Esophagus squamous epithelium (tissue), 5 donors: ENCODE measurements at places on chromosomes 1 and 21. TPM values are rescaled to one million over a fixed set of nuclear protein-coding genes. Genes with fewer than 3 reads are reported as not detected.
A peak's percentile ranks its signal among the peaks of the same experiment; 100 is the strongest.

Gene AMY1B
- total RNA-seq = not detected

Gene CFHR2
- not detected for total RNA-seq

Gene TAGLN2
- total RNA-seq = 390 TPM

Gene OR2L8
- total RNA-seq = not detected

Gene LRRC38
- 0.19 TPM for total RNA-seq

GRCh38 chr1:184188037-184188436, 136.5 kb downstream of the TSEN15 start:
- no peak overlapping the region for H3K27ac ChIP-seq
- DNase-seq = no peak
- H3K27me3 ChIP-seq = no peaks in the 10 kb centered on the region
- H3K36me3 ChIP-seq = no peaks in the 10 kb centered on the region
- no peak overlapping the region for H3K4me3 ChIP-seq

GRCh38 chr1:2499986-2500596, 24.0 kb downstream of the PLCH2 start:
- DNase-seq = no peak
- H3K36me3 ChIP-seq = no peaks in the 10 kb centered on the region
- no peak overlapping the region for H3K27ac ChIP-seq
- H3K4me1 ChIP-seq = peaks cover 21% of the 10 kb centered on the region
- H3K4me3 ChIP-seq = no peak overlapping the region

DNA sequence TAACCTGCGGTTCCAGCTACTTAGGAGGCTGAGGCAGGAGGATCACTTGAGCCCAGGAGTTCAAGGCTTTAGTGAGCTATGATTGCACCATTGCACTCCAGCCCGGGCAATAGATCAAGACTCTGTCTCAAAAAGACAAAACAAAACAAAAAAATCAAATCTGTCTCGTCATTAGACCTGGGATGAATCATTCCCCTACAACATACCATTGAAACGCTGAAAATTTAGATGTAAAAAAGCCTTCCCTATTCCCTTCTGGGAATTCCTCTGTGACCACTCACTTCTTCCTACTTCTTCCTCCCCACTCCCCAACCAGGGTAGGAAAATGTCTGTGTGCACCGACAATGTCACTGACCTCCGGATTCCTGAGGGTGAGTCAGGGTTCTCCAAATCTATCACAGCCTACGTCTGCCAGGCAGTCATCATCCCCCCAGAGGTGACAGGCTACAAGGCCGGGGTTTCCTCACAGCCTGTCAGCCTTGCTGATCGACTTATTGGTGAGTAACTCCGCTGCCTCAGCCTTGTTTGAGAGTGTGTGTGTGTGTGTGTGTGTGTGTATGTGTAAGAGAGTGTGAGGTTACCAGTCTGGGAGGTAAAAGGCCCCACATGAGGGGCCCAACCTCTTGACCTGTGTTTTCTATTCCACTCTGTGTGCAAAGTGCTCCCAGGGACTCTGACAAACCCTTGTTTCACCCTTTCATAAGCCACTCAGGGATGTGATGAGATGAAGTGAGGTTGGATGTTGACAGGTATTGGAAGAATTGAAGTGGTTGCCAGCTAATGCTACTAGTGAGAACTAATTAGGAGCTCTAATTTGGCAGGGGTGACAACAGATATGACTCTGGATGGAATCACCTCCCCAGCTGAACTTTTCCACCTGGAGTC, 16.3 kb upstream of the SARS1 start:
- H3K4me1 ChIP-seq = peaks cover 21% of the 10 kb centered on the region
- no peak for DNase-seq
- no peaks in the 10 kb centered on the region for H3K36me3 ChIP-seq
- H3K27me3 ChIP-seq = no peaks in the 10 kb centered on the region

DNA sequence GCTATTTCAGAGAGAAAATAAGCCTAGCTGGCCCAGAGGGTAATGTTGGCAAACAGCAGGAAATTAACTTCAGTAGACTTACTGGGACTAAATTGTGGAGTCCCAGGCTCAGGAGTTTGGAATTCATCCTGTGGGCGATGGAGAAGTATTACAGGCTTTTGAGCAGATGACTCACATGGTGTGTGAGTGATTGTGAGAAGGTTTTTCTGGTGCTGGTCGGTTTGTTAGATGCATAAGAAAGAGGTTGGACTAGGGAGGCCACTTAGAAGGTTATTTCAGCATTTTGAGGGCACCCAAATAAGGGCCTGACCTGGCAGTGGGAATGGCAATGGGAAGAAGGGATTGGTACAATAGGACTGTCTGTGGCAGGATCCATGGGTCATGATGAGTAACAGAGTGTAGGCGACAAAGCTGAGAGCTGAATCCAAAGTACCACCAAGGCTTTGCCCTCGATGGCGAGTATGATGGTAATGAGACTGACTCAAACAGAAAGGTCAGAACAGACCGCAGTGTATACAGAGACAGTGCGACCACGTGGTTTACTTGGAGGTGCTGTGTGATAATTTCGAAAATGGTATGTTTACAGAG, 69.2 kb upstream of the KIF26B start:
- no peaks in the 10 kb centered on the region for H3K4me1 ChIP-seq
- DNase-seq = no peak
- H3K36me3 ChIP-seq = no peaks in the 10 kb centered on the region

GRCh38 chr1:96722161-96722922, 758 bp downstream of the PTBP2 start:
- peaks cover 55% of the 10 kb centered on the region for H3K4me1 ChIP-seq
- no peaks in the 10 kb centered on the region for H3K27me3 ChIP-seq
- H3K36me3 ChIP-seq = no peaks in the 10 kb centered on the region
- peak overlapping the region; percentile 97 for H3K27ac ChIP-seq
- peak overlapping the region; percentile 97 for H3K4me3 ChIP-seq

DNA sequence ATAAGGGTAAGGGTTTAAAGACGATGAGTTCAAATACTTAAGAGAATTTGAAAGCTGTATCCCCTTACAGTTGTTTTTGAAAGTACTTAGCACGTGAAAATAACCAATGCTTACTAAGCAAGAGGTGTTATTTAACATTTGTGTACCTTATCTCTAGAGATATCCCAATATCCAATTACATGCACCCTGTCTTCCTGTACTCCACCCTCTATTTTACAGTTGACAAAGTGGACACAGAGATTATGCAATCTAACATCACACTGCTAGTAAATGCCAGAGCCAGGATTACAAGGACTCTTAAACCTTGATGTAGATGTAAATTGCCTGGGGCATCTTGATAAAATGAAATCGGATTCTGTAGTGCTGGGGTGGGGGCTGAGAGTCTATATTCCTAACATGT, 72.0 kb downstream of the GDAP2 start:
- no peaks in the 10 kb centered on the region for H3K27me3 ChIP-seq
- no peaks in the 10 kb centered on the region for H3K4me1 ChIP-seq
- H3K27ac ChIP-seq = no peak overlapping the region
- H3K4me3 ChIP-seq = no peak overlapping the region
- no peak for DNase-seq
- H3K36me3 ChIP-seq = peaks cover 4% of the 10 kb centered on the region

- no peak overlapping the region for H3K27ac ChIP-seq
- no peaks in the 10 kb centered on the region for H3K36me3 ChIP-seq
- H3K4me1 ChIP-seq = peaks cover 37% of the 10 kb centered on the region
- peak overlapping the region; percentile 51 for H3K4me3 ChIP-seq
These were observed 671 bp downstream of the KIF26B start for GRCh38 chr1:245155272-245156040.

- no peak overlapping the region for H3K4me3 ChIP-seq
- no peak overlapping the region for H3K27ac ChIP-seq
- peaks cover 64% of the 10 kb centered on the region for H3K27me3 ChIP-seq
- H3K4me1 ChIP-seq = no peaks in the 10 kb centered on the region
- no peaks in the 10 kb centered on the region for H3K36me3 ChIP-seq
These were observed 10.4 kb downstream of the GABRD start for GRCh38 chr1:2029561-2029960.

DNA sequence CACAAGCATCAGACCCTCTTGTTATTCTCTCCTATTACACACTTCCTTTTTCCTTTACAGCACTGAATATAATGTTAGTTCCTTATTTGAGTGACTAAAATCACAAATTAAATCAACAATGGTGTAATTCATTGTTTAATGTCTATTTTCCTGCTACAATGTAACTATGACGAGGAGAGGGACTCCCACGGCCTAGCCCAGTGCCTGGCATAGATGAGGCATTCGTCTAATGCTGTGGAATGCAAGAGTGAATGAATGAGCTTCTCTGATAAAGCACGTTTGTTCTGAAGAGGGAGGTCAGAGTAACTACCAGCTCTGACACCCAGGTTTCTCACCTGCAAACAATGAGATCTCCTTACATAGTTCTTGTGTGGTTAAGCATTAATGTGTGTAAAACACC, 479.4 kb downstream of the OMA1 start:
- no peaks in the 10 kb centered on the region for H3K36me3 ChIP-seq
- no peaks in the 10 kb centered on the region for H3K27me3 ChIP-seq
- H3K27ac ChIP-seq = no peak overlapping the region
- no peak overlapping the region for H3K4me3 ChIP-seq
- no peaks in the 10 kb centered on the region for H3K4me1 ChIP-seq

DNA sequence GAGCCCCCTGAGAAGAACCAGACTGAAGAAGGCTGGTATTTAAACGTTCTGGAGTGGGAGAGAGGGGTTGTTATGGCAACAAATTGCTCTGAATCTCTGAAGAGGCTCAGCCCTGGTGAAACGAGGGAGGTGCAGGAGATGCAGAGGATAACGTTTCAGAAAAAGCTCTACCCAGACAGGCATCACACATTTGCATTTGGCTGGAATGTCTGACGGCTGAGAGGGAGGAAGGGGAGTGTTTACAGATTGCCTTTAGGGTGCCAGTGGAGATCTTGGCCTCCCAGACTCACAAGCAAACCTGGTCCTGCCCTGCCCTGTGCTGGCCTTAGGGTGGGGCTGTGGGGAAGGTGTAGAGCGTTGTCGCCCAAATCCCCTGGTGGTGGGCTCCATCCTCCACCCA, 169.0 kb upstream of the AJAP1 start:
- no peaks in the 10 kb centered on the region for H3K4me1 ChIP-seq
- no peaks in the 10 kb centered on the region for H3K36me3 ChIP-seq
- H3K27ac ChIP-seq = no peak overlapping the region
- no peak overlapping the region for H3K4me3 ChIP-seq

DNA sequence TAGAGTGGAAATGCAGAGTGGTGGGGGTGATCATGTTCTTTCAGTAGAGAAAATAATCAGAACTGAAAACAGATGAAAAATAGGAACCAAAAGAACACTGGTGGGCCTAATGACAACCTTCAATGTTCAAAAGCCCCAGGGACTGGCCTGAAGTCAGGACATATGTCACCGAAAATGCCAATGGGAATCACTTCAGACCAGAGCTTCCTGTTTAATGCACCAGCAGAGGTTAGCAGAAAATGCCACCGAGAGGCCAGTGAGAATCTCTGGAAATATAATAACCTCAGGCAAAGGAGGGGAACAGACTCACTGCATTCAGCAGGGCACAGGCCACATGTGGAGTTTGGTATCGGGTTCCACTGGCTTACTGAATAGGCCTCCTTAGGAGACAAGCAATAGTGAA, 15.9 kb upstream of the CD58 start:
- no peaks in the 10 kb centered on the region for H3K27me3 ChIP-seq
- DNase-seq = no peak
- peaks cover 63% of the 10 kb centered on the region for H3K36me3 ChIP-seq
- no peak overlapping the region for H3K4me3 ChIP-seq

DNA sequence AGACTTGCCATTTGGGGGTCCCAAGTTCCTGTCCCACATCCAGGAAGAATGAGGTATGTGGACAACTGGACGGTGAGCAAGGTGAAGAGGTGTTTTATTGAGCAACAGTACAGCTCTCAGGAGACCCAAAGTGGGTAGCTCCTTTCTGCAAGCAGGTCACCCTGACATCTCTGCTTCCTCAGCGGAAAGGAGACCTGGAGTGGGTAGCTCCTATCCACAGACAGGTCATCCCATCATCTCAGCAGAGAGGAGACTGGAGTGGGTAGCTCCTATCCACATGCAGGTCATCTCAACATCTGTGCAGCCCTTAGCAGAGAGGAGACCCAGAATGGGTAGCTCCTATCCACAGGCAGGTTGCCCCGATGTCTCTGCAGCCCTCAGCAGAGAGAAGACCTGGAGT, 13.8 kb upstream of the FNBP1L start:
- H3K36me3 ChIP-seq = no peaks in the 10 kb centered on the region
- DNase-seq = no peak
- H3K27me3 ChIP-seq = no peaks in the 10 kb centered on the region
- H3K4me1 ChIP-seq = no peaks in the 10 kb centered on the region

DNA sequence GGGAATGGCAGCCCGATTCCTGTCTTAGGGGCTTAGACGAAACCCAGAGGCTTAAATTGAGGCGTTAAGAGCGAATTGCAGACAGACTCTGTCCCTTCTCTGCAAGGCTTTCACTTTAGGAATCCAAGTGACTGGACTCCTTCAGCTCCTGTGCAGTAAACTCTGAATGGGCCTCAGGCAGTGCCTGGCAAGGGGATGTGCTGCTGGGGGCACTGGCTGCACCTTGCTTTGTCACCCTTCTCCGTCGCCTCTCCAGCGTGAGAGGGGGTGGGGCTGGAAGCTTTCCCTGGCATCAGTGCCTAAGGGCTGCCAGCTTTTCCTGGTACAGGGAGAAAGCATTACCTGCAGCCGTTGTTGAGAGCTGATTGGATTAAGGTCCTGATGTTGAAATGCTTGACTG, 39.9 kb upstream of the NFASC start:
- H3K4me3 ChIP-seq = no peak overlapping the region
- H3K27ac ChIP-seq = peak overlapping the region; percentile 73
- DNase-seq = no peak
- H3K4me1 ChIP-seq = peaks cover 11% of the 10 kb centered on the region
- peaks cover 8% of the 10 kb centered on the region for H3K27me3 ChIP-seq
- H3K36me3 ChIP-seq = no peaks in the 10 kb centered on the region

DNA sequence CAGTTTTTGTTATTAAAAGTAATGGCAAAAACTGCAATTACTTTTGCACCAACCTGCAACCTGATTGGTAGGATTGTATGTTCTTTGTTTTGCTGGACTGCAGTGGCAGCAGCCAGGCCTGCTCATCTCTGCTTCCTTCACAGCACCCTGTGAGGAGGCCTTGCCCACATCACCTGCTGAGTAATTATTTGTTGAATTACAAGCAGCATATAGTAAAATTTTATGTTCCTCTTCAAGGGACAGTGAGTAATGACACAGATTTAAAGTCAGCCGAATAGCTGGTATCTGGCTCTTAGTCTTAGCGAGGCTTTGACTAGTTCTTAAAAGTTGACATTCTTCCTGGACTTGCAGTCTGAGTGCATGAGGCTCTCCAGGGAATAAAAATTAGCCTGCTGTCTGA, 435.1 kb downstream of the PRDM2 start:
- no peaks in the 10 kb centered on the region for H3K36me3 ChIP-seq
- H3K27ac ChIP-seq = no peak overlapping the region
- no peak overlapping the region for H3K4me3 ChIP-seq
- peaks cover 29% of the 10 kb centered on the region for H3K4me1 ChIP-seq

- H3K36me3 ChIP-seq = no peaks in the 10 kb centered on the region
- no peak for DNase-seq
- no peaks in the 10 kb centered on the region for H3K27me3 ChIP-seq
- H3K4me1 ChIP-seq = no peaks in the 10 kb centered on the region
- no peak overlapping the region for H3K4me3 ChIP-seq
- no peak overlapping the region for H3K27ac ChIP-seq
These were observed 196.8 kb downstream of the PTBP2 start for GRCh38 chr1:96918406-96918805.

GRCh38 chr1:154747740-154748404, 122.2 kb downstream of the KCNN3 start:
- no peak overlapping the region for H3K27ac ChIP-seq
- H3K36me3 ChIP-seq = no peaks in the 10 kb centered on the region
- H3K4me3 ChIP-seq = no peak overlapping the region
- H3K4me1 ChIP-seq = peaks cover 44% of the 10 kb centered on the region
- no peak for DNase-seq

- DNase-seq = no peak
- H3K27ac ChIP-seq = peak overlapping the region; percentile 38
- H3K4me3 ChIP-seq = no peak overlapping the region
- H3K4me1 ChIP-seq = no peaks in the 10 kb centered on the region
- no peaks in the 10 kb centered on the region for H3K36me3 ChIP-seq
- no peaks in the 10 kb centered on the region for H3K27me3 ChIP-seq
These were observed 4.2 kb downstream of the CD48 start for GRCh38 chr1:160707236-160708064.
